ENCODE measurements at places on chromosomes 5 and 9.

- no peak for DNase-seq
Observed at GRCh38 chr9:133951265-133951664, 40.9 kb downstream of the VAV2 start.

DNA sequence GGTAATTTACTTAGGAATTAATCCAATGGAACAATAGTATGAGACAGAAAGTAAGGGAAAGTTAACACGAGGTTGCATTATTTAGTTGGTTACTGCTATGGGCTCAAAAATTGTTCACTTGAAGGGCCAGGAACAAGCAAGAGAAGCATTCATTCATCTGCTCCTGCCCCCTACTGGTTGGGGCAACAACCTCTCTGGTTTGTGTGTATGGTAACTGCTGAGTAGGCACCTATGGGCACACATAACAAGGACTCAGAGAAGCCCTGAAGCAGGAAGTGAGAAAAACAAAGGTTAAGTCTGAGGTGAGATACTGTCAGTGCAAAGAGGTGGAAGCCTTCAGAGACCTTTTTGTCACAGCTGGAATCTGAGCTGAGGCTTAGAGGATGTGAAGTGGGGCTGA lies 34.4 kb upstream of the RANBP6 start:
- DNase-seq: peak; percentile 82

DNA sequence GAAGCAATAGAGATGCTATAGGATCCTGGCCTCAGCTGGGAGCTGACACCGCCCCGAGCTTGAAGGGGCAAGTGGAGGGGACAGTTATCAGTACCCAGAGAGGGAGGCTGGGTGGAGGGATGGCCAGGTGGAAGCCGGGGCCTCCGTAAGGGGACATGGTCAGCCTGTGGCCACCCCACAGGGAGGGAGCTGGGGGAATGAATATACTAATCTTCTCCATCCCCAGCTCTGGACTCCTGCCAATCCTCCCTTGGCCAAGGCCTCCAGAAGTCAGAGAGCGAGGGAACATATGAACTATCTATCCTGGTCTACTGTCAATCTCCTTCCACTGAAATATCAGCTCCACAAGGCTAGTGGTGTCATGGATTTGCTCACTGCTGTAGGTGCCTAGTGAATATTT lies 109.3 kb downstream of the BOD1 start:
- no peak for DNase-seq

DNA sequence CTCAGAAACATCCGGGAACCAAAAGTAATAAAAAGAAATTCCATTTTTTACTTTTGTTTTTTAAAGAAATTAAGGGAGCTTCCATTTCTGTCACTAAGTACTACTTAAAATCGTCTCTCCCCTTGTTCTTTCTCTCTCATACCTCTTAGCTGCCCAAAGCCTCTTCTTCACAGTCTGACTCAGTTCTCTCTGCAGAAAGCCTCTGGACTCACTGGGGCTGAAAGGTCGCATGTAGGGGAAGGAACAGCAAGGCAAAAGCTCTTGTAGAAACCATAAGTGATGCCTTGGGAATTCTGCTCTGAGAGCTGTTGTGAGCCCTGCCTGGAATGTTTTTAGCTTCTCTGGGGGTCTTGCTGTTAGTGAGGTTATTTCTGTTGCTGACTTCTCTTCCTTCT lies 100.8 kb upstream of the RANBP3L start:
- no peak for DNase-seq

DNA sequence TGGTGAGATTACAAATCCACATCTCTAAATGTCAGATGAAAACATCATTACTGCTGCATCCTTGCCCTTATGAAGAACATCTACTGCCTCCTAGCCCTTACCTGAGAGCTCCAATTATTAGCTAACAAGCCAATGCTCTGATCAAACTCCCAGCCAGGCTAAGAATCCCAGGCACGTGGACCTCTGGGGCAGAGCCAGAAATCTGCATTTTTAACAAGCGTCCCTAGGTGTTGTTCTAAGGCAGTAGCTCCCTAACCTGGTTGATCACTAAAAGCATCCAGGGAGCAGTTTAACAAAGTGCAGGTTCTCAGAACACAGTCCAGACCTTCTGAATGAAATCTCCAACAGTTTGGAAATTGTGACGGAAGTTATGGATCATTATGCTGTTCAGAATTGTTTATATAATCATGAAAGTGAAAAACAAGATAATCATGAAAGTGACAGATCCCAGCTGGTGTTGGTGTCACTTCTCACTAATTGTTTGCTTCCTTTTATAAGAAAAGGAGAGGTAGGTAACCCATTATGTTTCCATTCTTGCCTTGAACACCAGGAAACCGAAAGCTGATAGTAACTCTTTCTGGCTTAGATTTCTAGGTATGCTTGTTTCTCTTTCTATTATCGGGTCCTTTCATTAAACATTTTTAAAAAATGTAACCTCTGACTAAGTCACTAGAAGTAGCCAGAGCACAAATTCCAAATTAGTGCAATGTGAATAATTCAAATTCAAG lies 216.5 kb upstream of the NR4A3 start:
- DNase-seq: peak; percentile 15

DNA sequence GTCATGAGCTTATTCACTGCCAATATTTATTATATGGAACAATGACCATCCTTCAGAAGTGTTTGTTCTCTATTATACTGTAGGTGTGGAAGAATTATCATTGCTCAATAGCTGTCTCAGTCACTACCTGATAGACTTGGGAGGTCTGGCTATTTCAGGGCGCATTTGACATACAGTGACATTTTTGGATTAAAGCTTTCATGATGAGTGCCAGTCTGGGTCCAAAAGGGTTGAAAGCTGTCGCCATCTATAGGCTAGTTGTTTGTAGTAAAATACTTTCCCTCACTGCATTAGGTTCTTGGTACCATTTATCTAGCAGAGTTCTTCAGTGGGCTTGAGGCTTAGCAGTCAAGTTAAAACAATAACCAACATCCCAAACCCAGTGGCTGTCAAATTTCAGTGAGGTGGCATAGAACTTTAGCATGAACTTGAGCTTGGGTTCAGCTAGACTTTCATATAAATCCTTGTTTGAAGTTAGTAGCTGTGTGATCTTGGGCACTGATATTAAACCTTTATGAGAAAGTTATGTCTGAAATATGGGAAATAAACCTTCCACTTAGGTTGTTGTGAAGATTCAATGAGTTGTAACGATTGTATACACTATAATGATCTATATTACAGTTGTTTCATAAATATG lies 110.5 kb upstream of the CDKN2B start:
- peak; percentile 38 for DNase-seq

GRCh38 chr5:17222664-17223063 lies 5.2 kb downstream of the BASP1 start:
- DNase-seq: no peak

- no peak for DNase-seq
Observed at GRCh38 chr9:90340421-90340820, 302.2 kb downstream of the DIRAS2 start.

- no peak for DNase-seq
Observed at GRCh38 chr9:137665697-137666512, 47.1 kb downstream of the EHMT1 start.

GRCh38 chr5:171747061-171747859 lies 38.4 kb upstream of the SMIM23 start:
- no peak for DNase-seq
